Stimulated activated CD4-positive, alpha-beta T cell treated with anti-CD3 and anti-CD28 coated beads, TNF-alpha, amount 100 ng/mL, for 48 hours (primary cell): ENCODE measurements at places on chromosomes 4 and X.

DNA sequence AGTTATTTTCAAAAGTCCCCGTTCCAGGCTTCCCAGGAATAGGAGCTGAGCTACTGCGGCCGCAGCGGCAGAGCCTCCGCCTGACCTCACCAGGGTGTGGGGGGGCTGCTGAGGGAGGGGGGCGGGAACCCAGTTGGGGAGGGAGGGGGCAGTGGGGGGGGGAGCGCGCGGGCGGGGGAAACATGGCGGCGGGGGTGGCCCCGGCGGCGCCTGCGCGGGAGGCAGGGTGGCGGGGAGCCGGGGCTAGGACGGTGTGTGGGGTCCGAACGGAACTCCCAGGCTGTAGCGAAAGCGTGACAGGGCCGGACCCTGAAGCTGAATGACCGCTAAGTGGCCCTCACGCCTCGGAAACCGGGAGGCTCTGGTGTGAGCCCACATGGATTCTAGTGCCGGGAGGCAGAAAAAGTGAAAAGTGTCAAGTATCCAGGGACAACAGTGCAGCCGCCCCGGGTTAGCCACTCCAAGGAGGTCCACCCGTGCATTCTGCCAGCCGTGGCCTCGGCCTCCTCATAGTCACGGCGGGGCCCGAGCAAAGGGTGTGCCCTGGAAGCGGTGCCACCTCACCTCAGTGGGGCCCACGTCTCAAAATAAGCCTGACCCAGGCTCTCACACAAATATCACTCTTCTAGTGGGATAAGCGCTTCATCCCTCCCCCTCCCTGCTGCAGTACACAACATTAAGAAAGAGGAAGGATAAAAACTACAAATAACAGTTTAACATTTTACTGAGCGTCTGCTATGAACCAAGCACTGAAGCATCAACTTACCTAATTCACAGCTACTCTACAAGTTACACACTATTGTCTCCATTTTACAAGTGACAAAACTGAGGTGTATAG lies at the start of gene KLHL13:
Gene KLHL13, minus strand, starts transcription at position 98 of the 838 bp plus-strand sequence. CDS start 88,337 bp downstream, outside the sequence.
- DNase-seq = no peak

- no peak for DNase-seq
Measured at GRCh38 chr4:107131295-107131694, 95.2 kb upstream of the DKK2 start.

GRCh38 chr4:5096261-5096660 lies 45.0 kb downstream of the STK32B start:
- DNase-seq = no peak

DNA sequence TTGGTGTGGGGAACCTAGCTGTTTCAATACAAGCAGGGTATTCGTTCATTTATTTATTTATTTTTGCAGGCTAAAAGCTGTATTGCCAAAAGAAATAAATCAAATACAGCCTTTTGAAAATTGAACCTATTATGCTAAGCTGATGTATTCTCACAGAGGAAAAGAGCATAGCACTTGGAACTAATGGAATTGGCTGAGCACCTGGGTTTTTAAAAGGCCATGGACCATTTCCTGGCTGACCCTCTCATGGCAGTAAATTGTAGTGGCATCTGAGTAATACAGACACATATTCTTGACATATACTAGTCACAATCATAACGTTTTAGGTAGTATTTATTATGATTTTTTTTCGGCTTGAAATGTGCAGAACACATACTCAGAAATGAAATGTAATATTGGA lies 71.8 kb upstream of the ALG13 start:
- DNase-seq = no peak

GRCh38 chr4:112513971-112514646 lies 1.9 kb downstream of the NEUROG2 start:
- DNase-seq = no peak
